ENCODE measurements at places on chromosomes 13 and 19. TPM values are rescaled to one million over a fixed set of nuclear protein-coding genes. Genes with fewer than 3 reads are reported as not detected.

PALM3 gene
- total RNA-seq, result 0.22 TPM

YJEFN3 gene
- 0.55 TPM for total RNA-seq

DNA sequence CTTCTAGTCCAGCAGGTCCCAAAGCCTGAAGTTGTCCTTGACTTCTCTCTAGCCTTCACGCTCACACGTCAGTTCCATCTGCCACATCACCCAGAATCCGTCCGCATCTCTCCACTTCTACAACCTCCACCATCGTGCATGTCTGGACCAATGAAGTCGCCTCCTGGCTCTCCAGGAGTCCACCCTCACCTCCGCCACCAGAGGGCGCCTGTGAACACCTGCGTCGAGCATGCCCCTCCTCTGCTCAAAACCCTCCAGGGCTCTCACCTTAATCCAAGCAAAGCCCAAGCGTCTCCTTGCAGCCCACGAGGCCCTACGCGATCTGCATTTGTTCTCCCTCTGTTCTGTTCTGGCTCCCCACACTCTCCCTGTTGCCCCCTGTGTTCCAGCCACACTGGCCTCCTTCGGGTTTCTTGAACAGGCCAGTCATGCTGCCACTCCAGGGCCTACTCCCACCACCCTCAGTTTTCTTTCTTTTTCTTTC, 3.7 kb downstream of the USHBP1 start:
- peak; percentile 78 for DNase-seq

DNA sequence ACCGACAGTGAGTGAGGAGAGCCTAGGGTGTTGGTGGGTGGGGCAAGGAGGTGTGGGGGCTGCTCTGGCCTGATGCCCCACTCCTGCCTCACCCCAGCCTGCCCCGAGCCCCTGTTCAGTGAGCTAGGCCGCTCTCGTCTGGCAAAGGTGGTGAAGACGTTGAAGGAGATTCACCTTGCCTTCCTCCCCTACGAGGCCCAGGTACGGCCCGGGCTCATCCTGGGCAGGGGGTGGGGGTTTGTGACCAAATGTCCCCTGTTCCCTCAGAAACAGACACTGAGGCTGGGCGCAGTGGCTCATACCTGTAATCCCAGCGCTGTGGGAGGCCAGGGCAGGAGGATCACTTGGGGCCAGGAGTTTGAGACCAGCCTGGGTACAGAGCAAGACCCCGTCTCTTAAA, 3.9 kb downstream of the STXBP2 start:
- no peak for DNase-seq

MATK gene
- 0.95 TPM for total RNA-seq

SHISA7 gene
- 0.49 TPM for total RNA-seq

DNA sequence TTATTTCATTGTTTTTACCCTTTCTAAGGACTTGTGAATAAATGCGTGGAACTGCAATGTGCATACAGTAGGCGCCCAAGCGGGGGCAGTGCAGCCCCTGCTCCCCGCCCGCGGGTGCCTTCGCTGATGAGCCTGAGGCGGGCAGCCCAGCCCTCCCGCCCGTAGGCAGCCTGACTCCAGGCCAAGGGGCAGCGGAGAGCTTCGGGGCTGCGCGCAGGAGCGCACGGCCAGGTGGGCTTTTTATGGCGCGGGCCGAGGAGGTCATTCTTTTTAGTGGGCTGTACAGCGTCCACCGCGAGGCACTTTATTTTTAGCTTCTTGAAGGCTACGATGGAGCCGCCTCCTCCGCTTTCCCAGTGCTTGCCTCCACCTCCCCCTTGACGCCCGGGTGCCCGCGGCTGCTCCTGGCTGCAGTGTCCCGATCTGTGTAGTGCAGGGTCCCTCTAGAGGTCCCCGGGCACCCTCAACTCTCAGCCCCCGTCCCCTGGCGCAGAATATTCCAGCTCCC, 60.5 kb downstream of the CCNE1 start:
- no peak for DNase-seq

DZIP1 gene
- 16.7 TPM for total RNA-seq

DNA sequence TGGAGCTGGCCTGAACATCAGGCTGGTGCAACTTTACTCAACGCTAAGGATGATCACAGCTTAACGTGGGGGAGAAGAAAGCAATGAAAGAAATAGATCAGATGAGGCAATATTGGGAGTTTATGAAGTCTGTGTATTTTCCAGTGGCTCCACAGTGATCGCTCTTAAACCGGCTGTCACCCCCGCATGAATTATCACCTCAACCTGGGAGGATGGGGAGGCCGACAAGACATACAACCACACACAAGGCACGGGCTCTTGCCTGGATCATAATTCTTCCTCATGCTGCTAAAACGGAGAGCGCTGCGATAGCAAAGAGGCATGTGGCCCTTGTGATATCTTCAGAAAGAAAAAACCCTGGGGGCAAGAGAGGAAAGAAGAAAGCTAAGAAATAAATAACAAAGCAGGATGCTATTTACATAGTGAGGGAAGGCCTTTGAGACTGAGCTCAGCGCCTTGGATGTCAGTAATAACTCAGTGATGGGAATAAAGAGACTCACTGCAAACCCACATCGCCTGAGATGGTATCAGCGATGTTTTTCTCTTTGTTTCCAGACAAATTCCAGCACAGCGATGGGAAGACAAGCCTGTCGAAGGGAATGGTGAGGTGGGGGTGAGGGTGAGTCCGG, 19.1 kb upstream of the CHST8 start:
- no peak for DNase-seq

NALCN gene
- total RNA-seq, result 1.8 TPM

CYP4F3 gene
- total RNA-seq, result not detected

GRCh38 chr13:113846636-113847318, 17.1 kb downstream of the GAS6 start:
- no peak for DNase-seq

- DNase-seq, result peak; percentile 34
These were observed 16.7 kb downstream of the YIPF2 start for GRCh38 chr19:10911579-10912363.

DNA sequence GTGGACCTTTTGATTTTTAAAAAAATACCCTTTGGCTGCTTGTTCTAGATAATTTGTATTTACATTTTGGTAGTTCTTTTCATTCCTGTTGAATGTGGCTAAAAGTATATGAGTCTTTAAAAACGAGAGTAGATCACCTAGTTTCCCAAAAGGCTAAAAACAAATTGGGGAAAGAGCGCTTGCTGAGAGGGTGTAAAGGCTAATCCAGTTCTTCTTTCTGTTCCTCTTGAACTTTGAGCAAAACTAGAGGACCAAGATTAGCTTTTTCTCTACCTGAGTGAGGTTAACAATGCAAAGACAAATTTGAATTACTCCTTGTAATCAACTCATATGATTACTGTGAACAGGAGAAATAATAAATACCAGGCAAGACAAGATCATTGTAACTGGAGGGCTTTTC, 2513.2 kb downstream of the PCDH9 start:
- no peak for DNase-seq

- DNase-seq, result peak; percentile 67
These were observed 823 bp downstream of the TLE5 start for GRCh38 chr19:3061182-3062161.

DNA sequence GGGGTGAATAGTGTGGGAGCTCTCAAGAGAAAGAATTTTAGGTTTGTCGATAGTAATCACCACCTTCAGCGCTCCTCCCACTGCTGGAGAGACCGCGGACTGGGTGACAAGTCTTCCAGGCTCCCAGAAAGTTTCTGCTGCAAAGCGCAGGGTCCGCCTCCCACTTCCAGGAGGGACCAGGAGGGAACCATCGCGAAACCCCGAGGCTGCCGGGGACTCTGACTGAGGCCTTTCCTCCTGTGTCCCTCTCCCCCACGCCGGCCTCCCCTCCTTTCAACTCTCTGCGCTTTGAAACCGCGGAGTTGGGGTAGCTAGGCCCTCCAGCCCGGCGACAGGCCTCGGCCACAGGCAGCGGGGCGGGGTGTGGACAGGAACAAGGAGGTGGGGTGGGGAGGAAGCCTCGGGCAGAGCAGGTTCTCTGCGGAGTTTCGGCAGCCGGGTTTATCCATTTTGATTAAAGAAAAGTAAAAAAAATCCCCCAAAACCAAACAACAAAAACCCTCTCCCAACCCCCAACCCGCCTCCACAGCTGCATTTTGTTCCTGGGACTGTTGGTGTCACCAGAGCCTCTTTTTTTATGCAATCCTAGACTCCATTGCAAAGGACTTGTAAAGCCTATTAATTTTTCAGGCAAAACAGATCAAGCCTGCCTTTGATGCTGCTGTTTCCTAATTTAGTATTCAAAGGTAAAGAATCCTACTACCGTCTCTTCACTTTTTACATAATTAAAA, 157.2 kb downstream of the TM9SF2 start:
- DNase-seq, result peak; percentile 55

VSTM2B gene
- total RNA-seq, result not detected

GRCh38 chr19:2488405-2488941, 12.5 kb downstream of the GADD45B start:
- no peak for DNase-seq

- no peak for DNase-seq
These were observed 55.2 kb upstream of the GPR183 start for GRCh38 chr13:99362362-99362761.

OR7C2 gene
- total RNA-seq, result not detected

- no peak for DNase-seq
These were observed 11.0 kb downstream of the PNMA8B start for GRCh38 chr19:46484656-46485055.

CNFN gene
- not detected for total RNA-seq

- no peak for DNase-seq
These were observed 123.1 kb downstream of the ATP8A2 start for GRCh38 chr13:25494698-25495411.

DNA sequence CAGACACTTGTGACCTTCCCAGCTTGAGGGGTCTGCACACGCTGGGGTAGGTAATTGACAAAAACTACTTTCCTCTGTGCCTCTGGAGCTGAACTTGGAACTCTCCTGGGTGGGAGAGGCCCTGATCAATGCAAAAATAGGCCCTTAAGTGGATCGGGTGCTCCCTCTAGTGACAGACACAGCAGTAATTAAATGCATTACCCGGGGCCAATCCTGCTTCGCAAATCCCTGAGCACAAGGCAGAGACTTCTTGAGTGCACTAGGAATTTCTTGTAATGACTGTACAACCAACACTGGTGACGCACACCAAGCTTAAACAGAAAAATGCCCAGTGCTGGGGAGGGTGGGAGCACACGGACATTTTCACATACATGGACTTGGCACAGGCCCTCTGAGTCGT, 10.6 kb upstream of the UBE2S start:
- DNase-seq, result peak; percentile 82

DNA sequence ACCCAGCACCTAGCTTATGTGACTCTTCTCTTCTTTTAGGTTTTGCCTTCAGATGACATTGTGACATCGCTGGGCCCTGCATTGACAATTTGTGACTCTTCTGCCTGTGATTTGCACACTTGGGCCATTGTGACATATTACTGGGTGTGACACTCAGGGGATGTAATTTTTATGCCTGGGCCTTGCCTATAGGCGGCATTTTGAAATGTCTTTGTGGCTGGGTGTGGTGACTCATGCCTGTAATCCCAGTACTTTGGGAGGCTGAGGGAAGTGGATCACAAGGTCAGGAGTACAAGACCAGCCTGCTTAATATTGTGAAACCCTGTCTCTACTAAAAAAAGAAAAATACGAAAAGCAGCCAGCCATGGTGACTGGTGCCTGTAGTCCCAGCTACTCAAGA, 28.4 kb upstream of the ZNF681 start:
- DNase-seq, result peak; percentile 69

GRCh38 chr13:74555276-74555625, 421.0 kb upstream of the KLF12 start:
- DNase-seq, result no peak

DNA sequence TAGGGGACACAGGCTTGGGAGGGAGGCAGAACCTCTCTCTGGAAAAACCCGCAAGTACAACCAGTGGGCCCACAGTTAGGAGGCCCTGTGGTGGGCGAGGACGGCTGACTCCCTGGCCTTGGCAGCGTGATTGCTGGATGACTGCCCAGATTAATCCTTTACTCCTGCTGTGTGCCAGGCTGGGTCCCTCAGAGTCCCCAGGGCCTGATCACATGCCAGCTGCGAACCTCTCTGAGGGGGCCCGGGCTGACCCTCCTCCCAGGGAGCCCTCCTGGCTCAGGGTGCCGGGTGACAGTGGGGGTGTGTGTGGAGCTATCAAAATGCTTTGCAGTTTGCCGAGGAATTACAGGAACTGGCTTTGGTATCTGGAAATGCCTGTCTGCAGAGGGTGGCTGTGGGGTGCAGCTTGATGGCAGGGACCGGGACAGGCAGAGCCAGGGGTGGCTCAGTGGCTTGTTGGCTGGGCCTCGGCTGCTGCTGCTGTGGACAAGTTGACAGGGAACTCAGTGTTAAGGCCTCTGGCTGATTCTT, 48.9 kb downstream of the DNM2 start:
- DNase-seq, result peak; percentile 87

CAPS gene
- total RNA-seq, result 33.0 TPM

NCAN gene
- total RNA-seq, result not detected

ZNF844 gene
- total RNA-seq, result 7.0 TPM

DNA sequence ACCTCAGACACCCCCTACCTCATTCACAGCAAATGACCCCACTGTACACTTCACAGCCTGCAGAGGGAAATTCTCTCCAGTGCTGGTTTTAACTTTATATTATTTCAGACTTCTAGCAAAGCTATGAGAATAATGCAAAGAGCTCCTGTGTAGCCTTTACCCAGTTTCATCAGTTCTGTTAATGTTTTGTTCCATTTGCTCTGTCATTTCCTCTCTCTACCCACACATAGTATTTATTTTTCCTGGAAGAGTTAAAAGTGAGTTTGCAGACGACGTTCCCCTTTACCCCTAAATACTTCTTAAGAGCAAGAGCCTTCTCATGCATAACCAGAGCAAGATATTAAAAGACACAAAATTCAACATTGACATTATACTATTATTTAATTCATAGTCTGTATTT, 49.9 kb upstream of the ADGRE1 start:
- DNase-seq, result no peak

DNA sequence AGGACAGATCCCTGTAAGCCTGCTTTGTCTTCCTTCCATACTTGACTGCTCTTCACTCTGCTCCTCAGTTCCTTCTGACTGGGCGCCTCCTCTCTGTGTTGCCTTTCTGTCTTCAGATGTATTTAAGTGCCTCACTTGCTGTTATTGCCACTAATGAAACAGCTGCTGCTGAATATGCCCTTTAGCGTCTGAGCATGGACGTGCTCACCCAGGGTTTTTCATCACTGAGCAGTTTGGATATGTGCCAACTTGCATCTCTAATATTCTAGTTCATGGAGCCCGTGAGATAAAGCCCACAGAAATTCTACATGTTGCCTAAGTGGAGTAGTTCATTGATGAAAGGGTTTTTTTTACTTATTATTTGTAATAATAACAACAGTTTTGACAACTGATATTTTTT, 198.2 kb downstream of the MYO16 start:
- no peak for DNase-seq

WASF3 gene
- 49.5 TPM for total RNA-seq

DNA sequence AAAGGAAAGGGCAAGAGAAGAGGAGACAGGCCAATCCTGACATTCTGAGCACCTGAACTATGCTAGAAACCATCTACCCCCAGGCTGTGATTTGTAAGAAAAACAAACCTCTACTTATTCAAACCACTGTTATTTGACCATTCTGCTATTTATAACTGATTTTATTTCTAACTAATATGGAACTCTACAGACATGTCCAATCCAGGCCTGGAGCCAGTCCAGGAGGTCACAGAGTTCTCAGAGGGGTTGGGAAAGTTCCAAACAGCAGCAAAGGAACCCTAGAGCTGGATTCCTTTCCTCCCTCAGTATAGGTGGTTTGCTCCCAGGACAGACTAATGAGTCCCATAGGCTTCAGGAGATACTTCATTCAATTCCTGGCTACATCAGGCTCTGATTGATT, 24.2 kb downstream of the SIAH3 start:
- peak; percentile 51 for DNase-seq
